ENCODE measurements at places on chromosomes 3 and 15.

GRCh38 chr3:143171141-143171980 lies 51.8 kb downstream of the CHST2 start:
- DNase-seq = no peak

DNA sequence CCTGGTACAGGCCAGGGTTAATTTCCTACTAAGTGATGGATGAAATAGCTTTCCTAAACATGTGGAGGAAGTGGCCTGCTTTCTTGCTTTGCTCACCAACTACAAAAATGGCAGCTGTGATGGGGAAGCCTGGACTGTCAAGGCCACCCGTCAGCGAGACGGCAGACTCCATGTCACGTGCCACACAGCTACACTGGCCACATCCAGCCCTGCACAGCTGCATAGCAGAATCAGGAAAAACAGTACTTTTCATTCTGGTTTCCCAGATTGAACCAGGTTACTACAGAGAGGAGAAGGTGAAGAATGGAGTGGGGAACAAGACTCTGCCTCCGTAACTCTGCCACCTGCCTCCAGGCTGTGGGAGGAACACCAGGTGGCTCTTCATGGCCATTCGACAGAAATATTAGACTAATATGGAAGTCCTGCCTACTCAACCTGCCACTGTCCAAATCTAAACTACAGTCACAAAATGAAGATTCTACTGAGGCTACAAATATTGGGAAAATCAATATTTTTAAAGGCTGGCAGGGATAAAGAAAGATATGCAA lies 174.3 kb downstream of the MAGI1 start:
- no peak for DNase-seq

GRCh38 chr15:38254051-38254883 lies 1.6 kb downstream of the SPRED1 start:
- DNase-seq = peak; percentile 92

GRCh38 chr3:110352841-110353604 lies 718.6 kb upstream of the NECTIN3 start:
- no peak for DNase-seq

- peak; percentile 62 for DNase-seq
These were observed 101.6 kb downstream of the CPN2 start for GRCh38 chr3:194249323-194250097.

GRCh38 chr15:92595506-92596381 lies 59.8 kb downstream of the FAM174B start:
- no peak for DNase-seq

DNA sequence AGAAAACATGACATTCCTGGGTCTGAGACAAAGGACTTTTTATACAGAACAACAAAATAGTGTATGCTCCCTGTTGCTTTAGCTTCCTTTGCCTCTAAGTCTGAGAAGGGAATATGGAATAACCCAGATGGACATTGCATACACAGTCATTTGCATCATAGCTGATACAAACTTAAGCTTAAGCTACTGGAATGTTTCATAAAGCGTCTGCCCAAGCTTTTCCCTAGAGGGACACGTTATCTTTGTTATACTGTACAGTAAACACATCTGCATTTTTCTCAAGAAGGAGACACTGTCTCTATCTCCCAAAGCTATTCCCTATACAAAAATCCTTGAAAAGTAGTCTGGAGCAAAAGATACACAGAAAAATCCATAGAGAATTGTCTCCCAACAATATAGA lies 775.0 kb downstream of the DIPK2A start:
- DNase-seq = no peak

DNA sequence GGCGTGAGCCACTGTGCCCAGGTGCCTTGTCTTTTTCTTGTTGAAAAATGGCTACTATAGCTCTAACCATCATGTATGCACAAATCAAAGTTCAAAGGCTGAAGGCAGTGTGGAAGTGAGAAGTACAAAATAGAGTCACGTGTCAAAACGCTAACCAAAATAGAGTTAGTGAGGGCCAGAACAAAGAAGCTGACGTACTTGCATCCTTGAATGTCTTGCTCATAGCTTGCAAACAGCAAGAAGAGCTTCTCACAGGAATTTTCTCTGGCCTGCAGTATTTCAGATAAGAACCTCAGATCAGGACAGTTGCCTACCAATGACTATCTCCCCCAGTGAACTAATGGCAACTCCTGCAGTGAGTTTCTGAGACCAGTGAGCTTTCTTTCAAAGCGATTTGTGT lies 713.5 kb downstream of the GRM7 start:
- no peak for DNase-seq

GRCh38 chr3:167120828-167121227 lies 259.3 kb downstream of the ZBBX start:
- no peak for DNase-seq

DNA sequence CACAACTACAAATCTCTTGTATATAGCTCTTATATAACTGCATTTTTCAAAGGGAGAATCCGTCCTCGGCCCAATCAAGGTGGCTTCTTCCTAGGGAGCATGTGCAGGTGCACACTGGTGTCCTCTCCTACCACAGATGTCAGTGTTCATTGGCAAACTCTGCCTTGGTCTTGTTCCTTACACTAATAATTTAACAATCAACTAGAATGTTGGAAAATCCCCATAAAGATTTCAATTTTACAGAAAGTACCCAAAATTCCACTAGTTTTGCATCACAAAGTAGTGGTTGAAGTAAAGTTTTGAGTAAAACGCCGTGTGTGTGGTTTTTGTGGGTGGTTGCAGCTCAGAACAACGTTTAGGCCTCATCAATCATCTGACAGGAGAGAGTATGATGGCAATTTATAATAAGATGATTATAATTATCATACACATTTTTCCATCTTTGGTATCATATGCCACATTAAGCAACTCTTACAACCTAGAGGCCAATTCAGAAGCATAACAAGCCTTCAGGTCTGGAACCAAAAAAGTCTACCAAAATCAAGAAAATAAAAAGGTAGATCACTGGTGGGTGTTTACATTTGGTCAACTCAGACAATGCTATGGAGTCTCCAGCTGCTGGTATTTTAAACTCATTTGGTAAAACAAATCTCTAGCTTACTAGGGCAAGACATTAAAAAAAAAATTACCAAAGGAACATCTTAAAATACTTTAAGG lies 128.9 kb upstream of the BHLHE40 start:
- DNase-seq = no peak

- DNase-seq = no peak
These were observed 163.8 kb upstream of the CMC1 start for GRCh38 chr3:28077572-28077971.

GRCh38 chr3:58536501-58537411 lies at the start of gene ACOX2:
Gene ACOX2, minus strand, starts transcription at chr3:58537190. Its CDS starts 2,084 bp downstream, at chr3:58535106.
- no peak for DNase-seq

- DNase-seq = peak; percentile 7
These were observed 36.8 kb upstream of the RFTN1 start for GRCh38 chr3:16550305-16550675.

- no peak for DNase-seq
These were observed 165.6 kb downstream of the FAM43A start for GRCh38 chr3:194851254-194851653.

DNA sequence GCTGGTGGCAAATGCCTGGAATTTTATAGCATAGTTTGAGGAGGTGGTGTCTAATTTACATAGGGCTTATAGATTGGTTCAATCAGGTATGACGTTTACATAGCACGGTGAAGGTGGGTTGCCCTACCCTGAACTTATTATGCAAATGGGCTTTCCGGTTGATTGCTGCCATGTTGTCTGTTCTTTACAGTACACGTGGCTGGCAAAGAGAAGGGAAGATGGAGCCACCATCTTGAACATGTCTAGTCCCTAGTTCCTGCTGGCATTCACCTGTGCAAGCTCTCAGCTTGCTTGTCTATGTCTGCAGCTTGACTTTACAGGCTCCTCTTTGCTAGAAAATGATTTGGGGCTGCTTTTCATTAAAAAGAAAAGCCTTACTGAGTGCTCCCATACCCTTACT lies 14.0 kb upstream of the STAC start:
- DNase-seq = no peak

DNA sequence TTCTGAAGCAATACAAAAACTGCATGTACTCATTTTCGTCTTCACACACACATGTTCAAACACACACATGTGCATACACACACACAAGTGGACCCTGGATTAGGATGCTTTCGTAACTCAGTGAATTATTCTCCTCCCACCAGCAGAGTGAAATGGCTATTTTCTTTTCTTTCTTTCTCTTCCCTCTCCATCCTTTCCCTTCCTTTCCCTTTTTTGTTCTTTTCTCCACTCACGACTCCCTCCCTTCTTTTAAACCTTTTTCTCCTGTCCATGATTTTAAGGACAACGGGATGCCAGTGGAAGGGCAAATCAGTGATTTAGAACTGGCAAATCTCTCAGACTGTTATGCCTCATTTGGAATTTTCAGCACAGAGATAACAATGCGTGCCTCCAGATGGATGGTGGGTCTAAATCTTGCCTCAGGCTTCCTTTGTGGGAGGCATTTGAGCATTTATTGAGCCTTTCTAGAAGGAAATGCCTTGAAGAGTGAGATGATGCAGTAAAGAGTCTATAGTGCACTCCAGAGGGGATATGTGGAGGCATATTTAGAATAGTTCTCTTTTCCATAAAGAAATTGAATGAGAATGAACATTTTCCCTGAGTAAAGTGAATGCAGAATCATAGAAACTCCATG lies 130.4 kb upstream of the SLC7A14 start:
- peak; percentile 58 for DNase-seq

- no peak for DNase-seq
These were observed 481.7 kb upstream of the TGFBR2 start for GRCh38 chr3:30124435-30125370.

- DNase-seq = no peak
These were observed 9.5 kb downstream of the ADAMTS17 start for GRCh38 chr15:100332231-100332630.

DNA sequence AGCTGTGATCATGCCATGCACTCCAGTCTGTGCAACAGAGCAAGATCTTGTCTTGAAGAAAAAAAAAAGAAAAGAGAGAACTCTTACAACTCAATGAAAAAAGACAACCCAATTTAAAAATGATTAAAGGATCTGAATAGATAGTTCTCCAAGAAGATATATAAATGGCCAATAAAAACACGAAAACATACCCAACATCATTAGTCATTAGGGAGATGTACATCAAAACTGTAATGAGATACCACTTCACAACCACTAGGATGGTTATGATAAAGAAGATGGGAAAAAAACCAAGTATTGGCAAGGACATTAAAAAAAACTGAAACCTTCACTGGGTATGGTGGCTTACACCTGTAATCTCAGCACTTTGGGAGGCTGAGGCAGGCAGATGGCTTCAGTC lies 2.4 kb upstream of the PRKCI start:
- DNase-seq = no peak

DNA sequence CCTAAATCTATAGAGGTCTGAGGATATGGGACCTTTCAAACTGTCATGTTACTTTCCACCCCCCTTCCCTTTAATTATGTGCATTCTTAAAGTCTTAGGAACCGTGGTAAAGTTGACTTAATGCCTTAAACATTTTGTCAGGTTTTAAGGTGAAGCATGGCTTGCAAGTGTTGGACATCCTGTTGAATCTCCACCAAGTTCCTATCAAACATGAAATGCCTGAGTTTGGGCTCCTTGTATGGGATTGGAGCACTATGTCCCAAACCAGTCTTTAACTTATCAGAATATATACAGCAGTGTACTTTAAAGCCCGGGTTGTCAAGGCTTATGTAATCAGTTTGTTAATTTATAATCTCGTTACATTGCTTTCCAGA lies 1.1 kb downstream of the SNRK start:
- DNase-seq = no peak

DNA sequence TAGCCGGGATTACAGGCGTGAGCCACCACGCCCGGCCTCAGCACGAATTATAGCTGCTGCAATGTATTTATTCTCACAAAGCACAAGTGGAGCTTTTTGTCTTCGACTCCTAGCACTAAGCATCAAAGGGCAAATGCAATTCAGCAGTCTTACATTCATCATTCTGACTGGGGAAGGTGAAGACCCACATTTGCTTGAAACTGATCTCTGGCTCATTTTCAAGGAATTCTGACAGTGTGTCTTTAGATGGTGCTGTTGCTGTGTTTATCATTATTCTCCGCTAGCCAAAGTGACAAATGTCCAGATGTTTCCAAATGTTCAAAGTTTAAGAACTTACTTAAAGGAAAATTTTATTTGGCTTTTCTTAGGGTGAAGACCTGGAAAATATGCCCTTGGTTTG lies 55.9 kb downstream of the SGO1 start:
- no peak for DNase-seq

All from spinal cord (tissue), 10 donors.